ENCODE measurements at places on chromosomes 7 and 10.

GRCh38 chr10:67487906-67488619 lies 207.9 kb downstream of the CTNNA3 start:
- no peak for DNase-seq

- no peak for DNase-seq
These were observed 260.3 kb upstream of the TCERG1L start for GRCh38 chr10:131571865-131572264.

DNA sequence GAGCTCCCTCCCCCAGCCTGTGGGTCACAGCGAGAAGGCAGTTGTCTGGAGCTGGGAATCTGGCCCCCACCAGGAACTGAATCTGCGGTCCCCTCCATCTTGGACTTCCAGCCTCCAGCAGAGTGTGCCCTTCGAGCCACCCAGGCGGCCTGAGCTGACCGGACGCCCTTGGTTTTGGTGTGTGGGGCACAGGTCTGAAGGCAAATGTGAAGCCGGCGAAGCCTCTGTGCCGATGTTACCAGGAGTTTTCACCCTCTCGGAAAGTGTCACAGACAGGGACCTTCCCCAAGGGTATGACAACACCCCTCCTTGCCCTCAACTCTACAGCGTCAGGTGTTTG lies 109.1 kb downstream of the DNAJB6 start:
- DNase-seq: no peak

GRCh38 chr7:28029051-28029450 lies 151.5 kb downstream of the JAZF1 start:
- DNase-seq: no peak

GRCh38 chr10:48926764-48927540 lies 12.7 kb downstream of the LRRC18 start:
- no peak for DNase-seq

DNA sequence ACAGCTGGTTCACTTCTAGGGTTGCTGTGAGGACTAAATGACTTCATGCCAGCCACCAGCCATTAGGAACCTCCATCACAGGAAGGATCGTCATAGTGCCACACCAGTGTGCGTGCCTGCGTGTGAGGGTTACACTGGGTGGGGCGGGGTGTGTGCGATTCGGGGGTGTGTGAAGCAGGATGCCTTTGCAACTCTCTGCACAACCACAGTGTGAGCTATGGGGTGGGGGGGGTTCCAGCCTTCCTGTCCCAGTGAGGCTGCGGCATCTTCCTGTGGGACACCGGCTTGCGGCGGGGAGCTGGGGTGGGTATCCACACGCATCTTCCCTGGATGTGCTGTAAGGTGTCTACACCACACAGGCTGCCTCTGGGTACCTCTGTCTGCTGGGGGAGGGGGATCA lies 6.9 kb upstream of the ELFN1 start:
- no peak for DNase-seq

- DNase-seq: no peak
These were observed 19.8 kb downstream of the ADAMTS14 start for GRCh38 chr10:70692043-70692603.

DNA sequence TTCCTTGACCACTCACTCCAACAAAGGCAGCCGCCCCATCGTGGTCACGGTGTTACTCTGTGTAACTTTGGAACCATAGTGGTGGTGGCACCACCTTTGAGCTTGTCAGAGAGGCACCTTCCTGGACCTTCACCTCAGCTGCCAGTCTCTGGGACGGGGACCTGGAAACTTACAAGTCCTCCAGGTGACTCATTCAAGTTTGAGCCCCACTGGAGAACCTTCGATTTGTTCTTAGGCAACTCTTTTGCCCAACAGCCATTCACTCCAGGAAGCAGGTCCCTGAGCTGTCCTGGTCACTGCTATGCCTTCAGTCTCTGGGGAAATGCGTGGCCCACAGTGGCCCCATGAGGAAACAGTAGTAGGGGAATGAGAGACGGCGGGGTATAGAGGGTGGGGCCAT lies 17.2 kb downstream of the STX1A start:
- no peak for DNase-seq

DNA sequence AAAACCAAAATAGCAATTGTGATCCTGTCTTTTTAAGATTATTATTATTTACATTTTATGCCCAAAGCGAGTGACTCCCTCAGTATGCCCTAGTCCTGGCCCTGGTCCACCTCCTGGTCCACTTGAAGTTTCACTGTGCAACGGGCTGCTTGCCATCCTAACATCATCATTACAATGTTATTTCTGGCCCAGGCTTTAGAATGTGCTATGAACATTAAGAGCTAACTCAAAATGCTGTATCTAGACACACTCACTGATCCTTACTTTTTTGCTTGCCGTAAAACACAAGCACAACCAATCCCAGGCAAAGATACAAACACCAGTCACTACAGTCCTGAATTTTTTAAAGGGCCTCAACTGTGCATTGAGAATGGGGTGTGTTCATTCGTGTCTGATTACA lies 38.4 kb downstream of the RHOBTB1 start:
- DNase-seq: no peak

GRCh38 chr7:82164813-82165212 lies 278.8 kb downstream of the CACNA2D1 start:
- DNase-seq: peak; percentile 52

DNA sequence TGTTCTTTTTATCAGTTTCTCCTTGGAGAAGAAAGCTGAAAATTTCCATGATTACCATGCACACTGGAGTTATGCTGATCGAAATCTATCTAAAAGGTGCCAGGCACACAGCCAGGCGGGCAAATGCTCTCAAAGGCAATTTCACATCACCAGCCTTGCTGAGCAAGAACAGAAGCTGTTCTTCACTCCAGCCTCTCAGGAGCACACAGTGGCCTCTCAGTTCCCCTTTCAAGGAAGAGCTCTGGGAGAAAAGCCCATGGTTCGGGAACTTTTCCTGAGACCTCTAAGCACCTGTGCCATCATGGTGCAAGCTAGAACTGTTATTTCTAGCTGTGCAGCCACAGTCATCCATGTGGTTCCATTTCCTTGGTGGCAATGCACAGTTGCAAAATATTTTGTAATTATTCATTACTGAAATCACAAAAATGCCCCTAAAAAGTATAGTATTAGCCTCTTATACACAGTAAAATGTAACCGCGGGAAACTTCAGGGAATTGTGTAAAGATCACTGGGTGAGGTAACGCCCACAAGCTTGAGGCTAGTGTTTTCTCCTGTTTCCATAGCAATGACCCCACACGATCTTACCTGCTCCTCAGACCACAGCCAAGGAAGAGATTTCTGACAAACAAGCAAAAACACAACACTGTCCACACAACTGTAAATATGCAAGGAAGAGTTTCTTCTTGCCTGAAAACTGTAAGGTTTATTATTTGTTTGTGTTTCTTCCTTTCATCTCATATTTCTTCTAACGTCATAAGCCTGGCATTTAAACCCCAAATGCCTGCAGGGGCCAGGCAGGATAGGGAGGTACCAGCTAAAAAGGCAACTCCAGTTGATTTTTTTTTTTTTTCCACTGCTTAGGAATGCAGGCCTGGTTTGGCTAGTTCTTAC lies 121.2 kb downstream of the FAM107B start:
- peak; percentile 40 for DNase-seq

DNA sequence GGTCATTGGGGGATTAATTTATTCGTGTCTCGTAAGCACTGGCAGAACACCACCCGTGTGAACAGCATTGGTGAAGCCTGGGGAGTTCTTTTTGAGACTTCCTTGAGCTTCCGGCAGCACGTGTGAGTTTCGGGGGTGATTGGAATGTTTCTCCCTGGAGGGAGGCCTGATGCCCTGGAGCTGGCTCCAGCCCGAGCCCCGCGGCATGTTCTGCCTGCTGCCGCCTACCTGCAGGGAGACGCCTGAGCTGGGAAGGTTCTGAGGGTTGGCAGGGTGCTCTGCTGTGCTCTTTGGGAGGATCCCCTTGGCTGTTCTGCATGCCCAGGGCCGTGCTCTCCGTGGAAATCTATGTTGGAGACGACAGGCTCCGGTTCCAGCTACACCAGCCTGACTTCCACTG lies 159.3 kb downstream of the MGMT start:
- no peak for DNase-seq

DNA sequence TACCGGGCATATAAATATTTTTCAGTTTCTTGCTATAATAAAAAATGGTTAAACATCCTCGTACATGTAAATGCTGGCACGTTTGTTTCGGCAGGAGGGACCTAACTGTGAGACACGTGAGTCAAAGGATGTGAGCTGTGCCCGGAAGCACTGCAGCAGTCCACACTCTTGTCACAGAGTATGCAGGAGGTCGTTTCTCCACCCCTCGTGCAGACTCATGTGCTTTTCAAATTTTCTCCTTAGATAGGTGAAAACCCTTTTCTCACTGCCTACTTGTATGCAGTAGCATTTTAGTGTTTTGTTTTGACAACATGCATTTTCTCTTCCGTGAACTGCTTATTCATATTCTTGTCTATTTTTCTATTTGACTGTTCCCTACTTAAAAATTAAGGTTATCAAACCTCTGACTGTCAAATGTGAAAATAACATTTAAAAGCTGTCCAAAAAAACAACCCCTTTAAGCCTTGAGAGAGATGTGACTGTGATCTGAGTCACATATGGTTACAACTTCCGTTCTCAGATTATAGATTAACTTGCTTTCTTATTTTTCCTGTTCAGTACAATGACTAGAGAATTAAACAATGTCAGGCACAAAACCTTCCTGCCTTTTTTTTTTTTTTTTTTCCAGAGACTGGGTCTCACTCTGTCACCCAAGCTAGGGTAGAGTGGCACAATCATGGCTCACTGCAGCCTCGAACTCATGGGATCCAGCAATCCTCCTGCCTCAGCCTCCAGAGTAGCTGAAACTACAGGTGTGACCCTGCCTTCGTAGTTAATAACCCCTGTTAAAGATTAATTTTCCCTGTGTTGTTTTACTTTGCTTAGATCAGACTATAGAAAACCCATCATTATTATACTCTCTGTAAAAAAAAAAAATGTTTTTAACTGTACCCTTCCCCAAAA lies 45.1 kb downstream of the DPY19L1 start:
- DNase-seq: no peak

- DNase-seq: no peak
These were observed 322.0 kb downstream of the FRMD4A start for GRCh38 chr10:14008740-14009080.

GRCh38 chr10:48672596-48673265 lies 11.9 kb upstream of the WDFY4 start:
- DNase-seq: no peak

- DNase-seq: no peak
These were observed 22.0 kb downstream of the UMAD1 start for GRCh38 chr7:7662527-7662926.

GRCh38 chr10:117365612-117366011 lies 9.6 kb downstream of the PDZD8 start:
- no peak for DNase-seq

- DNase-seq: peak; percentile 21
These were observed 491 bp upstream of the AKAP9 start for GRCh38 chr7:91940171-91940570.

DNA sequence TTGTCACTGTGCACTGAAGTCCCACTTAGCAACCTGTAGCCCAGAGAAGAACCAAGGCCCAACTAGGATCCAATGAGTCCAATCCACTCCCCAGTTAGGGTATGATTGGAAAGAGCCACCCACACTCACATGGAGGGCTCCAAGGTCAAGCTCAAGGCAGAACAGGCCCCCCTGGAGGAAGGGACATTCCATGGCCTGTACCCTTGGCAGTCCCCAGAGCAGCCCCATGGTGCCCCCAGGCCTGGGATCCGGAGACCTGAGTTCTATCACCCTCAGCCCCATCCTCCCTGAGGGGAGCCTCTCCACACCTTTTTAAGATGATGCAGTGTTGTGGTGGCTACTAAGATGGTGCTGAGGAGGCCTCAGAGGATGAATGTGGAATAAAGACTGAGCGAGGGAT lies 231.4 kb downstream of the GRID1 start:
- no peak for DNase-seq

- no peak for DNase-seq
These were observed 72.2 kb downstream of the TCF7L2 start for GRCh38 chr10:113022265-113022664.

GRCh38 chr10:12712293-12712983 lies 289.1 kb downstream of the CCDC3 start:
- DNase-seq: no peak

DNA sequence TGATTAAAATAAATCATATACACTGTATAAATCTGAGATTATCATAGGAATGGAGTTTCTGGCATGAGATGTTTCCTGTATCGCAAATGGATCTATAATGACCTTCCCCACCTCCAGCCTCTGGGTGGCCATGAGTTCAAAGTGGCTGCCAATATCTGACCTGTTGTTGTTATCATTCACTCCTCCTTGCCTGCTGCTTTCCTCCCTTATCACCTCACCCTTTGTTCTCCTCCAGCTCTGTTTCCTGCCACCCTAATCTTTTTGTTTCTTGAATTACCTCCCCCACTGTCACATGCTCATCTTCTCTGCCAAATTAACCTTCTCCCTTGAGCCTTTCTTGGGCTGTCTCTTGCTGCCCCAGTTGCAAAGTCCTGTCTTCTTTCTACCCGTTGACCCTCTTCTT lies 12.0 kb downstream of the SCD start:
- DNase-seq: no peak

DNA sequence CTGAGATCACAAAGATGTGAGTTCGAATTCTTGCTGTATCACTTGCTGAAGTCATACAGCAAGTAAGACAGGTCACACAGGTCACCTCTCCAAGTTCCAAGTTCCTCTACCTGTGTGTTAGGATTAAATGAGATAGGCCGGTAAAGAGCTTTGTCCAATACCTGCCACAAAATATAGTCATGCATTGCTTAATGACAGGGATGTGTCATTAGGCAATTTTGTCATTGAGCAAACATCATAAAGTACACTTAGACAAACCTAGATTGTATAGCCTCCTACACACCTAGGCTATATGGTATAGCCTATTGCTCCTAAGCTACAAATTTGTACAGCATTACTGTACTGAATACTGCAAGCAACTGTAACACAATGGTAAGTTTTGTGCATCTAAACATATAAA lies 469.4 kb downstream of the KCNMA1 start:
- no peak for DNase-seq

DNA sequence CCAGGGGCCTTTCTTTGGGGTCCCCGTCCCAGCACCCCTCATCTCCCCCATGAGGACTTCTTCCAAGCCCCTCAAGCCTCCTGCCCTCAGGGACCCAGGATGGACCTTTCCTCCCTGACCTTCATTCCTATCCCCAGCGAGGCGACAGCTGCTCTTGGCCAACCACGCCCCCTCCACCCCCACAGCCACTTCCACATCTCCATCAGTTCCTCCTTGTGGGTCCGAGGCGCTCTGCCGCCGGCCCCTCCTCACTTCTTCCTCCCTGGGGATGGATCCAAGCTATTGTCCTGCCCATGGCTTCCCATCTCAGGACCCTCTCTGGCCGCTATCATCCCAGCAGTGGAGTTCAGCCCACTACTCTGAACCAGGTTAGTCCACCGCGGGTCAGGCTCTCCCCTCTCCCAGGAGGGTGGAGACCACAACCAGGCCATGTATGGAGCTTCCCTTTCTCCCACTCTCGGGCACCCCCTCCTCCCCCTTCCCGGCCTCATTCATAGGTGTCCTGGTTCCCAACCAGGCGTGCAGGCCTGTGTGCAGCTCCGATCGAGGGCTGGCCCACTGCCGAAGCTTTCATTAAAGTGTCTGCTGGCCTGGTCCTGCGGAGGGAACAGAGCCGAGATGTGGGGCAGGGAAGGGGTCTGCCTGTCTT lies 1.7 kb upstream of the SH2B2 start:
- no peak for DNase-seq
